ENCODE measurements at places on chromosomes 2 and 18. TPM values are rescaled to one million over a fixed set of nuclear protein-coding genes. Genes with fewer than 3 reads are reported as not detected.

Gene BMP10
- 1.9 TPM for total RNA-seq

Gene SERPINB5
- total RNA-seq: not detected

Gene UGT1A3
- not detected for total RNA-seq

Gene FAP
- total RNA-seq: 0.71 TPM

Gene PAX8
- total RNA-seq: 1.2 TPM

Gene ASNSD1
- total RNA-seq: 36.7 TPM

Gene CAPG
- total RNA-seq: 43.4 TPM

DNA sequence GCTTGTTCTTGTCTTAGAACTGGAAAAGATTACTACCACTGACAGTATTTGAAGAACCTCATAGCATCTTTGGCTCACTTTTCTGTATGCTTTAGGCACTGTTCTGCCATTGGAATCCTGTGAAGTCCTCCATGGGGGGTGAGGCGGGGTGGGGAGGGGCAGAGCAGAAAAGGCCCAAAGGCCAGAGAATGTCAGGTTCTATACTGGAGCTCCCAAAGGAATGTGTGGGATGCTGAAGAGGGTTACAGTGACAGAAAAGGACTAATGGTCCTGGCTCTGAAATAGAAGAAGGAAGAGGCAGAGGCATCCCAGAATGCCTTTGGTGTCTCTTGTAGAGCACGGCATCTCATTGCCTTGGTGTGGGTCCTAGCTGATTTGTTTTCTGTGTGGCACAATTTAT is 141.9 kb downstream of the HAUS1 start:
- DNase-seq: no peak

DNA sequence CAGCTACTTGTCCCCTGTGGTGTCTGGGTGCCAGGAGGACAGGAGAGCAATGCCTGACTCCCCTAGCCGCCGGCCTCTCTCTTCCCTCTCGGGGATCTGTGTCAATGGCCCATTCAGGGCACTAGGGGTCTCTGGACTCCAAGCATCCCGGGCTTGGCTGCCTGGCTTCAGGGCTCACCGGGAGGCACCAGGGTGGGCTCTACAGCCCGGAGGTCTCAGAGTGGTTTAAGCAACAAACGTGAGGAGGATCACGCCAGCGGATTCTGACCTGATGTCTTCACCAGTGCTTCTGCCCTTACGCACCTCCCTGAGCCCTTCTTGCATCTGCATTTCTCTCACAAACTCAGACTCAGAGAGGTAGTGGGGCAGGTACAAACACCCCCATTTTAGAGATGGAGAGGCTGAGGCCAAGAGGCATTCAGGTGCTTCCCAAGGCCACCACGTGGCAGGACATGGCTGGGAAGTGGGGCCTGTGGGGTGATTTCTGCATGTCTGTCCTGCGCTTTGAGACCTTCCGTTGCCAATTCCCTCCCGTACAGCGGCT is 243.0 kb downstream of the CELF4 start:
- no peak for DNase-seq

DNA sequence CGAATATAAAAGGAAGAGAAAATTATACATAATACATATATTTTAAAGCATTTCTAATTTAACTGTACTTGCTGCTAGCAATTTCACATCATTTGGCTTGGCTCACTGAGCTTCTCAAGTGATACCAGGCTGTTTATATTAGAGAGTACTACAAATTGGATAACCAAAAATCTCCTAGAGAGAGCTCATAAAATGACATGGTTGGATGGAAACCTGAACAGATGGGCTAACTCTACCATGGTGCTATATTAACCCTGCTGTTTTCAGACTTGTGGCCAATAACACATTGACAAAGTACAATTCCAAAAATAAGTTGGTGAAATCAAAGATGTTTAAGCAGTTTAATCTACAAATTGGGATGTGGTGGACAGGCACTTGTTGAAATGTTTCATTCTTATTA is 364.4 kb upstream of the GCFC2 start:
- no peak for DNase-seq

DNA sequence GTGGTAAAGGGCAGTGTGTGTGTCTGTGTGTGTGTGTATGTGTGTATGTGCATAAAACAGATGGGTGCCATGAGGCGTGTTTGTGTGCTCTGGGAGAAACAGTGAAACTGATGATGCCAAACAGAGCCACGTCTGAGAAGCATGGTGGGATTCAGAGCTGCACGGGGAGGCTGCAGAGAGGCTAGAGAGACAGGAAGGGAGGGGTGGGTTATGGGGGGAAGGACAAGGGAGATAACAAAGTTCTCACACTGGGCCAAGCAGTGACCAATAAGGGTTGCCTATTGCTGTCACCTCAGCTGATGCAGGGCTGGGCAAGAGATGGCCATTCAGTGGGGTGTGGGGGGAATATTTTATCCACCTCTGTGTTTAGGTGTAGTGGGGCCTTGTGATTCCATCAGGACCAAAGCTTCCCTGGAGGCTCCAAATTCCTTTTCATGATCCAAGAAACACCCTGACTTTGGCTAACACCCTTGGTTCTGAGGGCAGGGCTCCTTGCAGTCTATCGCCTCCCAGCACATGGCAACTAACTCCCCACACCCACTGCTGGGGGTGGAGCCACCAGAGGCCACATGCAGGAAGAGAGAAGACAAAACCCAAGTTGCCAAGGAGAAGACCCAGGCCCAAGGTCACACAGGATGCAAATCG is 54.2 kb upstream of the POMC start:
- no peak for DNase-seq

DNA sequence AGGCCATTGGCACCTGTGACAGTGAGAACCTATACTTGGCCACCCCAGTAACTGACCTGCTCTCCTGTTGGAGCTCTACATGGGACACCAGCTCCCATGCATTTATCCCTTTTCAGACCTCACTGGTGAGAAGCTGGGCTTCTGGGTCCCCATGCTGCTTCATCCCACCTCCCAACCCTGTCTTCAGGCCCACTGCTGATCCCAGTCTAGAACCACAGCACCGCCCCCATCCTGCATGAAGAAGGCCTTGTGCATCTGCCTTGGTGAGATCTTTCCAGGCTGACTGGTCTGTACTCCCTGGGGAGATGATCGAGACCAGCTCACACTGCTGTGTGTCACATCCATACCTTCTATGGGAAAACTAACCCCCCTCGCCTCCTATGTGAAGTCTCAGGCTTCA is 22.7 kb downstream of the TTC32 start:
- peak; percentile 47 for DNase-seq

DNA sequence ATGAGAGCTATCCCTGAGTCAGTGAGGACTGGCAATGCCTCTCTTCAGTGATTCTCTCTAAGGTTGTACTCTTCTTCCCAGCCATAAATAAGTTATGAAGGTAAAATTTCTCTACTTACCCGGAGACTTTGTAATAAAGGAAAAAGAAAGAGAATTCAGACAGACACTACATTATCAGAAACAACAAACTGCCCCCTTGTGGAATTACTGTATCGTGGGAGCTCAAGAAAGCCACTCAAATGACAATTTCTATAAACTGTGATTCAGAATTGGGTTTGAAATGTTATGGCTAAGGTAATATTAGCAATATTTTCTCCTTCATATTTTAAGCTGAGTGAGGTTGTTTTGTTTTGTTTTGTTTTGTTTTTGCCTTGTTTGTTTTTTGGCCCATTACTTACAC is 155.8 kb upstream of the TANK start:
- no peak for DNase-seq

DNA sequence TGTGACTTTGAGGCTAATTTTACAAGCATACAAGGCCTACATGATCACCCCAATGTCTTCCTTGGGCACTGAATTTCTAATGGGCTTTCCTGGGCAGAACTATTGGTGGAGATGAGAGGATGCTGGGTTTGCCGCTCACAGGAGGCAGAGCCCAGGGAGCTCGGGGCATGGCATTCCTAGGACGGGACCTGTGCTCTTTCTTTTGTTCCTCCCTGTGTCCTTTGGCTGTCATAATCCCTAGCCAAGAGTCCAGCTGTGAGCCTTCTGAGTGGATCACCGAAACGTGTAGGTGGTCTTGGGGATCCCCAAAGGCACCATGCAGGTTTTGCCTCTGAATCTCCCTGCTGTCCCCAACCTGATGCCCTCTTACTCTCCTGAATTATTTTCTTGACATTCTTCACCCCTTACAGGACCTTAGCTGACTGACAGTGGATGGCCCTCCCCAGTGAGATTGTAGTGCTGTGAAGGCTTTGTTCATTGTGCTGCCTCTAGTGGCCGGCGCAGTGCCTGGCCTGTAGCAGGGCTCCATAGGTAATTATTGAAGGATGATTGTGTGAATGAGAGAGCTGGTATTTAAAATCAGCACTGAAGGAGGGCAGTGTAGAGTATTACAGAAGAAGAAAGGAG is 221.9 kb downstream of the ZNF407 start:
- no peak for DNase-seq

- no peak for DNase-seq
These were observed 285.1 kb downstream of the TNS1 start for GRCh38 chr2:217717646-217718045.

- DNase-seq: no peak
These were observed 16.6 kb upstream of the PSME4 start for GRCh38 chr2:53987336-53987921.

- no peak for DNase-seq
These were observed 109.7 kb downstream of the B3GNT2 start for GRCh38 chr2:62305421-62306176.

DNA sequence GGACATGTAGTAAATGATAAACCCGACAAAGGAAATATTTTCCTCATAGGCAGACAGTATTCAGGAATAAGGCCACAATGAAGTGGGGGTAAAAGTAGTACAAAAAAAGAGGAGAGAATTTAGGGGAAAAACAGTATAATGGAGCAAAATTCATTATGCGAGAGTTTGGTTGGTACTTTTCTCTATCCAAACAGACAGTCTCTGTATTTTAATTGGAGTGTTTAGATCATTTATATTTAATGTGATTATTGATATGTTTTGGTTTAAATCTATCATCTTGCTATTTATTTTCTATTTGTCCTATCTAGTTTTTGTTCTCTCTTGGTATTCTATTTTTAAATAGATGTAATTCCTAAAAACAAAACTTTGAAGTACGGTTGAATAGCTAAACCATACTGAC is 170.3 kb upstream of the SP5 start:
- DNase-seq: no peak

GRCh38 chr2:240708457-240708856 is 16.8 kb downstream of the AQP12A start:
- no peak for DNase-seq

DNA sequence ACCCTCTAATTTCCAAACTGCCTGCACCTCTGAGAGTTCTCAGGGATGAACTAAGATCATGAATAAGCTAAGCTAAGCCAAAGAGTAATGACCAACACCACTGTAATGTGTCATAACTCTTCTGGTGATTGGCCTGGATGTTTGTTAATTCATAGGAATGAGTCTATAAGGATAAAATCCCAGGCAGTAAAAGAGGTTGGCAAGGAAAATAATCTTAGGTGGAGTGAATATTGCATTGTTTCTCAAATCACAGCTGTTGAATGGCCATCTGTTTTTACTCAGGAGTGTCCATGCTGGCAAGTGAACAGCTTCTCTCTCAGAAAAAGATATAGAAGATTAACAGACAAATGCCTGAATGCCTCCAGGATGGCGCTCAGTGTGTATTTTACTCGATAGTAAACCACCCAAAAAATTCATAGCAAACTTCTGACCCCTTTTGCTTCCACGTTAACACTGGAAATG is 60.8 kb upstream of the GLS start:
- no peak for DNase-seq

DNA sequence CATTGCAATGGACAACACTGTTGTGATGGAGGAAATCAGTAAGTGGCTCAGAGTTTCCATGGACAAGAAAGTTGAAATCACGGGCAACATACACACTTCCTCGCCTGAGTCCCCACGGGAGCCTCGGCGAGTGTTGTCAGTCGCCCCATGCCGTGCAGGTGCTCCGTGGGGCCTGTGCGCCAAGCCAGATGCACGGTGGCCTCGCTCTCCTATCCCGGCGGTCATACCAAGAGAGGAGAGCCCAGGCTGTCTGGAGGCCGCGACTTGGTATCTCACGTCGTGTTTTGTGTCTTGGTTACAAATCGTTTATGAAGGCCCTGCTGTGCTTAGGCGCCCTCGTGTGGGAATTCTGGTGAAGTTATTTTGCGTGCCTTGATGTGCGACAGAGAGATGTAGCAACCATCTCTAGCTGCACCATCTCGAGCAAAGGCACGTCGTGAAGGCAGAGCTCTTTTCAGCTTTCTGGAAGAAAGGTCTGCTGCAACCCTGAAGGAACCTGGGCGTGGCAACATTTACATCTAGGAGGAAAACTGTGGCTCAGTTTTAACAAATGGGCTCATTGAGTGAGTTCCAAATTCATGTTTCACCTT is 21.8 kb downstream of the ATG4B start:
- DNase-seq: peak; percentile 79

GRCh38 chr18:61732854-61733253 is 160.0 kb downstream of the RNF152 start:
- no peak for DNase-seq

DNA sequence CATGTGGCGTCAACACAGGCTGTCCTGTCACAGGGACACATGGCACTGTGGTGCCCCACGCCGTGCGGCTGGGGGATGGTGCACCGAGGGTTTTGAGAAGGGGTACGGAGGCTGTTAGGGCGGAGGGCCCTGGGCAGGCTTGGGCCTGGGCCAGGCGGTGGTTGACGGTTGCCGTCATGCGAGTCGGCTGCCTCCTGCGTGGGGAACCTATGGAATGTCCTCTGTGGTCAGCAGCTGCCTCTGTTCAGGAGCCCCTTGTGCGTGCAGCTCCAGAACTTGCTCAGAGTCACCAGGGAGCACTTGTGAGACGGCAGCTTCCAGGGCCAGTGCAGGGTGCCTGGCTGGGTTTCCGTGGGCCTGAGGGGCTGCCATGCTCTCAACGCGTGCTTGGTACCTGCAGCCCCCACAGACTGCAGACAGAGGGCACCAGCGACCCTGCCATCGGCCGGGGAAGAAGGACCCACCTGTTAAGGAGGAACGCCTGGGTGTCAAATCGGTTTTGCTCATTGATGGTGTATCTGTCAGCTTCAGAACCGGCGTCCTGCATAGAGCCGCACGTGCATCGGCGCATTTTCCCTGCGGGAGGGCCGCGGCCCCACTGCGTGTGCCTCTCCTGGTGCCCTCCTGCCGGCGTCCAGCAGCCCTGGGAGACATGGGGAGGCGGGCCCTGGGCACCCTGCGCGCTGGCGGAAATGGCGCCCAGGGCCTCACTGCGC is 10.0 kb upstream of the D2HGDH start:
- no peak for DNase-seq

GRCh38 chr2:40690036-40690435 is 238.1 kb upstream of the SLC8A1 start:
- no peak for DNase-seq

DNA sequence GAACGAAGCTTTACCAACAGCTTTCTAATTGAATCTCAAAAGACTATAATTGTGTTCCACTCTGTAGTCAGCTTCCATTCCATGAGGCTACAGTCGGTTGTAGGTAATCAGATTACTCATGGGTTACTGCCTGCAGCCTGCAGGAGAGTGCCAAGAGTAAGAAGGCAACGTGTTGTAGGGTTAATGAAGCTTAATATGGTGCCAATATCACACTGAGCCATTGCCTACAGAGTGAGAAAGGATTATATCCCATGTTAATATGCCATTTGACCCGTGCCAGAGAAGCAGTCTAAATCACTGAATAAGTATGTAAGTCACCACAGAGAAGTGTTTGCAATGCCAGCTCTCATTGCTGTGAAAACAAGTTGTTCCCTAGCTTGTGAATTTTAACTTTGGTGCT is 734.5 kb upstream of the ACVR2A start:
- no peak for DNase-seq

Measured in right atrium auricular region (tissue), 2 donors.